ENCODE measurements at places on chromosomes 3 and 15.
A peak's percentile ranks its signal among the peaks of the same experiment; 100 is the strongest.

DNA sequence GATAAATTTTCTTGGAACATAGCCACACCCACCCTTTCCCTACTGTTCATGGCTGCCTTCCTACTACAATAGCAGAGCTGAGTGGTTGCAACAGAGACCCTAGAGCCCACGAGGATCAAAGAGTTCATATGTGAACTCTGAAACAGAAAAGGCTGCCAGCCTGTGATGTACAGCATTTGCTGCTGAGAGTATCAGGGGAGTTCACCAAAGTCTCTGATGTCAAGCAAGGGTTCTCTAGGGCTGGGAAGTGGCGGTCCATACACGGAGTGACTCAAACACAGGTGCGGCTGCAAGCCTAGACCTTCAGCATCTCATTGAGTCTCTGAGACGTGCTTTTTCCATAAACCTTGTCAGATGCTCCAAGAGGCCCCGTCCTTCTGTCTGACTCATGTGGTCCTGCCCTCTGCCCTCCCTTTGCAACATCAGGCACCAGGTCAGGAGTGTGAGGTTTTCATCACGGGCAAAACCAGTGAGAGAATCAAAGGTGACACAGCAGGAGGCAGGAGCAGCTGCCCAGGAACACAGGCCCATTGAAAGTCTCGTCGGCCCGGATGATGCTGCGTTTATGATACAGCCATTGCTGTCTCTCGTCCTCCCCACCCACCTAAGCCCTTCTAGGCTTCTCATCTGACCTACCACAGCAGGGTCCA lies 42.9 kb downstream of the PCSK6 start:
- DNase-seq, result no peak

GRCh38 chr3:187012609-187013051 lies 82.3 kb downstream of the ST6GAL1 start:
- no peak for DNase-seq

DNA sequence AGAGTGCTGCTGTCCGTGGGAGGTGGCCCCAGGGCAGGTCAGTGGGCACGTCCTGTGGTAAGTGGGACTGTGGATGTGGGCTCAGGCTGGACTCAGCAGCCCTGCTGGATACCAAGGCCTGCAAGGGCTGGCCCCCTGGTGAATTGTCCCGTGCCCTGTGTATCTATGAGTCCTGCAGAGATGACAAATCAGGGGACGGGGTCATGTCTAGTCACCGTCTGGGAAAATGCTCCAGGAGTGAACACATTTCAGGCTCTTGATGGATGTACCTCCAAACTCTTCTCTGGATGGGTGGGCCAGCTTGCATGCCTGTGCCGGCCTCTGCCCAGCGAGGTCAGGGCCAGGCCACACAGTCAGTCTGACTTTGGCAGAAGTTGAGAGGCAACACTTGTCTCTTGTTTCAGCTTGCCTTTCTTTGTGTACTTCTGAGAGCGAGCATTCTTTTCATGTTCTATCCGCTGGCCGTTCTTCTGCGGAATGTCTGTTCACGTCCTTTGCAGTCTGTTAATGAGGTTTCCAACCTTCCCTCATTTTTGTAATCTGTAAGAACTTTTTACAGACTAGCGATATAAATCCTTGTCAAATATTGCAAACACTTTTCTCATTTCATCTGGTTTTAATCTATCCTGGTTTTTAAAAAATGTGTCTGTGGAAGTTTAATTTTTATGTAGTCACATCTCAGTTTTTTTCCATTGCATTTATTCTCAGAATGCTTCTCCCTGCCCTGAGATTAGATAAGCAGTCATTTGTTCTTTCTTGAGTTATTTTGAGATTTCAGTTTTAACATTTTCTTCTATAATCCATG lies 11.4 kb upstream of the STAB1 start:
- DNase-seq, result no peak

GRCh38 chr3:78974181-78974790 lies 793.5 kb downstream of the ROBO1 start:
- DNase-seq, result no peak

GRCh38 chr3:69787436-69788168 lies 48.3 kb downstream of the MITF start:
- no peak for DNase-seq

- no peak for DNase-seq
These were observed 26.1 kb downstream of the FAM174B start for GRCh38 chr15:92629276-92629974.

- no peak for DNase-seq
These were observed 35.3 kb upstream of the MRPS22 start for GRCh38 chr3:139308560-139308959.

DNA sequence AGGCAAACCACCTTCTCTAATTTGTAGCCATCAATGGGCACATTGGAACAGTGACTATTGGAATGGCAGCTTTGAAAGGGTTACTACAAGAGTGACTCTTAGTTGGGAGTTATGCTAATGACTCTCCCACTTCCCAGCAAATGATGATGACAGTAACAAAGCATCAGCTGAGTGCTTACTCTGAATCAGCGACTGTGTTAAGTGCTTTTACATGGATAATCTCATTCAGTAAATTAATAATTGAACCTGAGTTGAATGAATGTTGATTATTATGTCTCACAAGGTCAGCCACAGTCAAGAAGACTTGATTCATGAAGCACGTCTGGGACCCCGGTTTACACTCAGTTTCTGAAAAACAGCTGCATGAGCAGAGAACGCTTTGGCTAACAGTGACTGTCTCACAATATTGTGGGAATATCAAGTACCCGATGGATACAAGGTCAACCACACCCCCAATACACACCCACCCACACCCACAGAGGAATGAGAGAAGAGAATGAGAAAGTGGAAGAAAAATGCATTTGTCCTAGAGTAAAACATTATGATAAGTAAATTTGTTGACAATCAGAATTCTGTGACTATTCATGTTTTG lies 242.0 kb upstream of the FEZF2 start:
- DNase-seq, result no peak

DNA sequence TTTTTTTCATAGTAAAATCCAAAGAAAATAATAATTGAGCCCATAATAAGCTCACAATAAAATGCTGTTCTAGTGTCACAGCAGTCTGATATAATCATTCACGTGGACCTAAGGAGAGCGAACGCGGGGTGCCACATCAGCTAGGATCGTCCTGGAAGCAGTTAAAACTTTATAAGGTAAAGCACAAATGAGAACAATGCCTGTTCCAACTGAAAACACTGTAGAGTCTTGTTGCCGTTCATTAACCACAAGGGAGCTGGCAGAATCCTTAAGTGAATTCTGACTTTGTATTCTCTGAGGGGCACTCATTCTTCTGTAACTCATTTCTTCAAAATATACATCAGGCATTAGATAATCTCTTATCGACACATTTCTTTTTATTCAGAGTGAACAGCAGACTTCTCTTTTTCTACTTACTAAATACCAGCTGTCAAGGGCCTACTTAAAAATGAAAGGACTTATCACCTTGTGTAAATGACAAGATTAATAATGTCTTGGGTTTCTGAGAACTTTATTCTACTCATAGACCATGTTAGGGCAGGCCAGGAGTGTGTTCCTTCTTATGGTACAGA lies 524.6 kb downstream of the MECOM start:
- no peak for DNase-seq

DNA sequence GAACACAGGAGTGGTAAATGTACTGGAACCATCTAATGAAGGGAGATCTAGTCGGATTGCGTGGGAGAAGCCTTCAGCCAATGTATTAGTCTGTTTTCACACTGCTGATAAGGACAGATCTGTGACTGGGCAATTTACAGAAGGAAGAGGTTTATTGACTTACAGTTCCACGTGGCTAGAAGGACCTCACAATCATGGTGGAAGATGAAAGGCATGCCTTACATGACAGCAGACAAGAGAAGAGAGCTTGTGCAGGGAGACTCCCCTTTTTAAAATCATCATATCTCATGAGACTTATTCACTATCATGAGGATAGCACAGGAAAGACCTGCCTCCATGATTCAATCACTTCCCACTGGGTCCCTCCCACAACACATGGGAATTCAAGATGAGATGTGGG lies 17.0 kb downstream of the HRG start:
- DNase-seq, result no peak

GRCh38 chr3:57572096-57572495 lies 16.0 kb downstream of the PDE12 start:
- no peak for DNase-seq

DNA sequence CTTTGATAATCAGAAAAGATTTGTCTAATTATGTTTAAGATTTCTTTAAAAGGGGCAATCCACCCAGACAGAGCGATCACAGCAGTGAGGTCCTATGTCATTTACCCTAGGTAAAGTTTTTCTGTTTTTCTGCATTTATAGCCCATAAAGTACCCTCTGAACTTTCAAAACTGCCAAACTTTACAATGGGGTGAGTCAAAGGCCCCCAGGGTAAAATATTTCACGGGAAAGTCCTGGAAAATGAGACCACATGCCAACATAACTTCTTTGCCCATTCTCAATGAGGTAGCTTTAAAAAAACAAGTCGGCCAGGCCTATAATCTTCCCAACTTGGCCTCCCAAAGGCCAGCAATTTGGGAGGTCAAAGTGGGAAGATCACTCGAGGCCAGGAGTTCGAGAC lies 53.0 kb downstream of the SUCLG2 start:
- DNase-seq, result no peak

DNA sequence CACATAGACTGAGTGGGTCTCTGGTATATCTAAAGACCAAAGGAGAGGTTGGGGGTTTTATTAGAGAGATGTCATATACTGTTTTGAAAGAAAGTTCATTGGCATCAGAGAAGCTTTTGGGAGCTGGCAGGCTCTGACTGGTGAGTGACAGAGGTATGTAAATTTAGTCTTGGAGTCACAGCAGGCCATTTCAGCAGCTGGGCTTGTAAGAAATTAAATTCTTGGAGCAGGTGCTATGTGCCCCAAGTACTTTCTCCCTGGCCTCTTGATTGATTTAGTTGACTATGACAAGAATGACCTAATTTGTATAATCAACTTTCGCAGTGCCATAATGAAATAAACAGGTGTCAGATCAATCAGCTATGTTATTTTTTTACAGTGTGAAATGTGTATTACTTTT lies 47.8 kb upstream of the CDAN1 start:
- DNase-seq, result no peak

GRCh38 chr15:58406811-58407210 lies 25.0 kb upstream of the LIPC start:
- DNase-seq, result no peak

GRCh38 chr3:111252779-111253178 lies 181.2 kb downstream of the NECTIN3 start:
- DNase-seq, result no peak

- DNase-seq, result no peak
These were observed 4.1 kb downstream of the FBN1 start for GRCh38 chr15:48641416-48641815.

DNA sequence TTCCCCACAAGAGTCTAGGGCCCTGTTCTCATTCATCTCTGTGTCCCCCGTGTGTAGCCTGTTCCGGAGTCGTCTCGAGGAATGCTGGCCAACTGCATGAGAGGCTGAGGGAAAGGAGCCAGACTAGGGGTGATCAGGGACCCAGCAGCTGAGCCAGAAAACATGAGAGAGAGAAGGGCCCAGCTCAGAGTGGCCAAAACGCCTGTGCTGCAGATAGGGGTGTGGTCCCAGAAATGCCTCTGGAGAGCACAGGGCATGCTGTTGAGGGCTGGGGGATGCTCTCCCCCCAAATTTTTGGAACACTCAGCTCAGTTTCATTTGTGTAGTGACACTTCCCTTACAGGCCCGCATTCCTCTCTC lies 14.1 kb downstream of the CYP1A2 start:
- no peak for DNase-seq

GRCh38 chr3:136733317-136733833 lies 18.8 kb downstream of the STAG1 start:
- no peak for DNase-seq

- DNase-seq, result no peak
These were observed 58.7 kb downstream of the GOLIM4 start for GRCh38 chr3:168037020-168037419.

GRCh38 chr3:55607844-55608243 lies 120.7 kb upstream of the WNT5A start:
- no peak for DNase-seq

GRCh38 chr3:20322085-20322484 lies 136.1 kb upstream of the SGO1 start:
- DNase-seq, result no peak

DNA sequence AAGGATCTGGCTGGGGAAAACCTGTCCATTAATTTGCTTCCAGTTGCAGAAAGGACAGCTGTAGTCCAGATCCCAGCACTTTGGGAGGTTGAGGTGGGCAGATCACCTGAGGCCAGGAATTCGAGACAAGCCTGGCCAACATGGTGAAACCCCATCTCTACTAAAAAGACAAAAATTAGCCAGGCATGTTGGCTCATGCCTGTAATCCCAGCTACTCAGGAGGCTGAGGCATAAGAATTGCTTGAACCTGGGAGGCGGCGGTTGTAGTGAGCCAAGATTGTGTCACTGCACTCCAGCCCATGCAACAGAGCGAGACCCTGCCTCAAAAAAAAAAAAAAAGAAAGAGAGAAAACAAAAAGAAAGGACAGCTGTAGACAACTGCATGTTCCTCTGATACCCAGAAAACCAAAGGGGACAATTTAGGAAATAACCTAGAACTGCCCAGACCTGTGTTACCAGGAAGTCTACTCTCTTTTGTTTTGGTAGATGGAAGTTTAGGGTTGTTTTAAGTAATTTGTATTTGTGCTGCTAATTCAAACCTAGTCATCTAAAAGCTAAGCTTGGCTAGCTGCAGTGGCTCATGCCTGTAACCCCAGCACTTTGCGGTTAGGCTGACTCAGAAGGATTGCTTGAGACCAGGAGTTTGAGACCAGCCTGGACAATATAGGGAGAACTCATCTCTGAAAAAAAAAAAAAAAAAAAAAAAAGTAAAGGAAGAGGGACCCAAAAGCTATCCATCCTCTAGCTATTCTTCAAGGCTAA lies 22.7 kb downstream of the EXD1 start:
- DNase-seq, result no peak

DNA sequence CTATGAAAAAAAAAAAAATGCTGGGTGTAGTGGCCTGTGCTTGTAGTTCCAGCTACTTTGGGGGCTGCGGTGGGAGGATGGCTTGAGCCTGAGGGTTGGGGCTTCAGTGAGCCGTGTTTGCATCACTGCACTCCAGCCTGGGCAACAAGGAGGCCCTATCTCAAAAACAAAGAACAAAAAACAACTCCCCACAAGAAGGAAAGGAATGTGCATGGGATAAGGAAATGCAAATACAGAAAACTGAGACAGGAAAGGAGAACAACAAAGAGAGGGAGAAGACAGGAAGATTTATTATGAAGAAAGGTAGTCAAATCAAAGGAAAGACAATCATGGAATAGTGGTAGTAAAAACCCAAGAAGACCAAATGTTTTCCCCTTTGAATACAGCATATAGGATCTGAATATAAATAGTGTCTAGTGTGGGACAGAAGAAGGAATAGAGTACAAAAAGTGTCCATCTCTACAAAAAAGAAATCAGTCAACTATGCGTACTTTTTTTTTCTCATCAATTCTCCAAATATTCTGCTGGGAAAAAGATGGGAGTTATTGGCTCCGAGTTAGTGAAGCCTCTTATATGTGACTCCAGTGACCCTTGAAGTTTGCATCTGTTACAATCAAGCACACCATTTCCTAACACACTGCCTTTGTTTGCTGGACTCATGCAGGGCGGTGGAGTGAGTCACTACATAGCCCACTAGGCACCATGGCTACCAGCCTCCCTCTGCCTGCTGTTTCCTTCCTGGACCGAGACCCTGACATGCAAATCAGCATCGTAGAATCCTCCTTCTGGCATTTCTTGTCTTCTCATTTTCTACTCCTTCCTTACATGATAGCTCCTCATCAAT lies 101.2 kb upstream of the PTX3 start:
- DNase-seq, result peak; percentile 77

Data from ecto neural progenitor cell (in vitro differentiated cells).